ENCODE measurements at places on chromosomes 3 and 15. TPM values are rescaled to one million over a fixed set of nuclear protein-coding genes. Genes with fewer than 3 reads are reported as not detected.

The GXYLT2 gene
- 0.10 TPM for total RNA-seq

The AMT gene
- 5.9 TPM for total RNA-seq

The AGBL1 gene
- not detected for total RNA-seq

The DOCK3 gene
- 3.2 TPM for total RNA-seq

The BFSP2 gene
- total RNA-seq = 1.2 TPM

The CFAP44 gene
- 8.6 TPM for total RNA-seq

The ALDH1A3 gene
- not detected for total RNA-seq

The IGSF11 gene
- 1.6 TPM for total RNA-seq

The PPIB gene
- 202 TPM for total RNA-seq

All from T-helper 17 cell (primary cell).